NCI-H1092 (cell line): ENCODE measurements at places on chromosomes 5 and 9.

GRCh38 chr9:136399176-136400037 is 563 bp downstream of the SNAPC4 start:
- no peak for DNase-seq

GRCh38 chr9:36922548-36922947 is 111.5 kb downstream of the PAX5 start:
- no peak for DNase-seq

- DNase-seq = no peak
These were observed 51.9 kb downstream of the CTNNA1 start for GRCh38 chr5:138805096-138805495.

DNA sequence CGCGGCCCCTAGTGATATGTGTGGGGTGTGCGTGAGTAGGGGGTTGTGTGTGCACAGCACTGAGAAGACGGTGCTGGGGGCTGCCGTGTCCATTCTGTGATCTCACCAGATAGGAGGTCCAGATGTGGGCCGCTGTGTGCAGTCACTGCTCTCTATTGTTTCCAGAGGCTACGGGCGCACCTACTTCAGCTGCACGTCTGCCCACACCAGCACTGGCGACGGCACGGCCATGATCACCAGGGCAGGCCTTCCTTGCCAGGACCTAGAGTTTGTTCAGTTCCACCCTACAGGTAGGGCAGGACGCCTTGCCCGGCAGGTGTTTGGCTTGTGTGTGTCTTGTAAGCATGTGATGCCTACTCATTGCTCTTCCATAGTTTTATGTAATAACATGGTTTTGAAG is 12.6 kb downstream of the SDHA start:
- no peak for DNase-seq

- no peak for DNase-seq
These were observed 6.3 kb downstream of the PRR7 start for GRCh38 chr5:177452688-177453638.

DNA sequence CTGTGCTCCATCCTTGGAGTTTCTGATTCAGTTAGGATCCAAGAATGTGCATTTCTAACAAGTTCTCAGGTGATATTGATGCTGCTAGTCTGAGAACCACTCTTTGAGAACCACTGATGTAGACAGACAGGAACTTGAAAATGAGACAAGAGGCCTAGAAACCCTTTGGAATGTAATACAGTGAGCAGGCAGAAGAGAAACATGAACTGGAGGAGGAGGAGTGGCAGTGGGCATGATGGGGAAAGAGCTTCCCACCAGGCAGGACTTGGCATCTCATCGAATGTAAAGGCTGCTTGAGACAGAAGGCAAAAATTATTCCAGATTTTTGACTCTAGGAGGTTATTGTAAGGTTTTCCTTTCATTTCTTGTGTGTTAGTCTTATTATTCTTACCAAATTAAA is 295.8 kb upstream of the SGCD start:
- no peak for DNase-seq

DNA sequence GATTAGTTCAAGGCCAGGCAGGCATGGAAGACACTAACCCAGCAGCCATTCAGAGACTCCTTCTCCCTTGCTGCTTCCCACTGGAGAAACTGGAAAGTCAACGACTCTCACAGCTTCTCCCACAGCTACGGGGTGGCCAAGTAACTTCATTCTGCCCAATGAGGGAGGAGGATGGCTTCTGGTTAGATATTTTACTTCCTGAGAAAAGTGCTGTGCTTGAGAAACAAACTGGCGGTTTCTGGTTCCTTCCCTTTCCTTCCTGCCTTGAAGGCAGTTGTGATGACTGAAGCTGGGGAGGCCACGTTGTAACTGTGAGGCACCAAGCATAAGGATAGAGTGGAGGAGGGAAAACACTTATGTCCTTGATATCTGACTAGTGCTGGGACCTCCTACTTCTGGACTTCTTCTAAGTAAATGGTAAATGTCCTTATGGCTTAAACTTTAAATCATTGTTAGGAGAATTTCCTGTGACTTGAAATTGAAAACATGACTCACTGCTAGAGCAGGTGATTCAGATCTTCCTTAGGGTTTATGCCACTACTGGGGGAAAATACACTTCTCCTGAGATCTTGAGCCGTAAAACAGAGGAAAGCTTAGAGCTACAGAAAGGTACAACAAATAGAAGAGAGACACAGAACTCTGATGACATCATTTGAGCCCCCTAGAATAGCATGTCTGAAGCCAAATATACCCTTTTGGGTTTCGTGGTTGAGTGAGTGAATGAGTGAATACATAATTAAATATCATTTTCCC is 3.1 kb upstream of the GNPDA1 start:
- DNase-seq = no peak

- DNase-seq = no peak
These were observed 77.8 kb downstream of the C9orf153 start for GRCh38 chr9:86181379-86182315.

GRCh38 chr5:174364676-174365075 is 319.2 kb downstream of the NSG2 start:
- DNase-seq = no peak

DNA sequence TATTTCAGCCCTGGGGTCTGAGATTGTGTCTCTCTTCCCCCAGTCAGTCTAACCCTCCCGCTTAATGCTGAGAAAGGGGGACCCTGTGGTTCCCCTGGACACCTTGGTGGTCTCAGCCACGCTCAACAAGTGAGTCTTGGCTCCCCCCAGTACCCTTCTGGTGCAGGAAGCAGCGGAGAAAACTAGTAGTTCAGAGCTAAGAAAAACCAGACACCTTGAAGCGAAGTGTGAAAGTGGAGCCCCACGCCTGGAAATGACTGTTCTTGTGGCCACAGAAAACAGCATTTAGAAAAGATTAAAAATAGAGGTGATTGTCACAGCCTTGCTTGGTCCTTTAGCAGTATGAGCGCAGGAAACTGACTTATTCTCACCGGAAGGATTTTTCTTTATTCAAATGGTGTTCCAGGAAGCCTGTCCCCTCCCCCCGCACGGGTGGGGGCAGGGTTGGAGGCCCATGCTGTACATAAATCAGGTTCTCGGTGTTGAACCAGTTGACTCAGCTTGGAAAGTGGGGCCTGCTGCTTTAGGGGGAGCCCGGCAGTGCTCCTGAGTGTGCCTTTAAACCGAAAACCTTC is 8.1 kb downstream of the ARPC5L start:
- no peak for DNase-seq

- no peak for DNase-seq
These were observed 120.2 kb downstream of the PSD2 start for GRCh38 chr5:139915834-139916233.

DNA sequence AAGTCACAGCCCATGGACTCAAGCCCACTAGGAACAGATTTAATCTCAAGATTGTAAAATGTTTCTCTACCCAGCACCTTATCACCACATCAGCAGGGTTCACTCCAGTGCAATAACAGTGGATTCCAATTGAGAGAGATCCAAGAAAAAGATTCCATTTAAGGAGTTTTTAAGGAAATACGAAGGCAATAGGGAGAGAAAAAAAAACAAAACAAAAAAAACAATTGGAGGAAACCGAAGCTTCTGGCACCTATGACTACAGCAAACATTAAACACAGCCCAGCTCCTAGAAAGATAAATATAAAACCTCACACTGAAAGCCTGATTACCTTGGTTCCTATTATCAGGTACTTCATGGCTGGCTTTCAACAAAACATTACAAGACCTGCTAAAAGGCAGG is 192.7 kb downstream of the DAB2IP start:
- no peak for DNase-seq

DNA sequence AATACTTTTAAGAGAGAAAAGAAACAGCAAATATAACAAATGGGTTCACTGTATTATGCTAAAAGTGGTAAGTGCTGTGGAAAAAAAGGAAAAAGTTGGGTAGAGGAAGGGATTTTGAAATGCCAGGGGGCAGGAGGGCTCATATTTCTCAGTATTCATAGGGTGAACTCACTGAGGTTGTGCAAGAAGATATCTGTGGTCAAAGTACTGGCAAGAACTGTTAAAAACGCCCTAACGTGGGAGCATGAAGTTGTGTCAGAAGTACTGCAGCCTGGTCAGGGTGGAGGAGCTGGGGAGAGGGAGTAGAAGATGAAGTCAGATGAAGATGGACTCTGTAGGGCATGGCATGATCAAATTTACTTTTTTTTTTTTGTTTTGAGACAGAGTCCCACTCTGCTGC is 31.2 kb upstream of the SLC28A3 start:
- no peak for DNase-seq

GRCh38 chr5:166746506-166746905 is 1544.9 kb upstream of the WWC1 start:
- no peak for DNase-seq

DNA sequence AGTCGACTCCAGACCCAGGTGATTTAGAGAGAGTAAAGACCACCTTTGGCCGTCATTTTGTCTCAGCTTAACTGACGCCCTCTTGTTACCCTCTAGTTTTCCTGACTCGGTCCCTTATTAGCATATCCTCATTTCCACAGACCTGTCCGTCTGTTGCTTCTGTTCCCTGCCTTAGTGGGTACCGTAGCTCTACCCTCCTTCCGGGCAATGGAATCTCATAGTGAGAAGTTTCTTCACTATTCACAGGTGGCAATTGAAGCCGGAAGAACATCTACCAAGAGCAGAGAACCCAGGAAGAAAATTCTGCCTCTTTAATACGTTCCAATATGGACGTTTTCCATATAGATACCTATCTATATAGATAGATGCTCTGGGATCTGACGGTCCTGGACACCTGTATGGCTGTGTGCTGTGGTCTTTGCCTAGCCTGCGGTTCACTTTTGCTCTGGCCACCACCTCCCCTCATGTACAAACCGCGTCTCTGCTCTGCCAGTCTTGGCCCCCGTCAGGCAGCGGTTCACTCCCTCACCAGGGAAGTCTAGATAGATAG is 652 bp upstream of the TMEM161B start:
- no peak for DNase-seq

- DNase-seq = no peak
These were observed 76.1 kb upstream of the OTULINL start for GRCh38 chr5:14505310-14506139.

DNA sequence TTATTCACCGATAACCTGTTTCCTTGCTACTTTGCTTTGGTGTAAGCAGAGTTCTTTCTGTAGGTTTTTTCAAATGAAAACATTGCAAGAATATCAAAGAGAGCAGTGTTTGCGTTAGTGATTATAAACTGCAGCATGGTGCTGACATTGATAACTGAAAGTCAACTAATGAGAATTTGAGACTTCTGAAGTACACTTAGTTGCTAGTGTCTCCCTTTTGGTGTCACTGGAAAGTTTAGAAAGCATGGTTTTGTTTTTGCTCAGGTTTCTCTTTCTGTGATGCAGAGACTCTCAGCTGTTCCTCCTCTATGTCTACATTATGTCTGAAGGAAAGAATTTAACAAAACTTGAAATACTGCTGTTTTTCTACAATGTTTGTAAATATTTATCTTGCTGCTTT is 80.2 kb upstream of the ZNF169 start:
- DNase-seq = no peak

- DNase-seq = no peak
These were observed 5.5 kb upstream of the GSN start for GRCh38 chr9:121262423-121262822.
